ENCODE measurements at places on chromosomes 4 and X.
A peak's percentile ranks its signal among the peaks of the same experiment; 100 is the strongest.

- DNase-seq: no peak
Measured at GRCh38 chrX:16316331-16316730, 149.1 kb downstream of the MAGEB17 start.

DNA sequence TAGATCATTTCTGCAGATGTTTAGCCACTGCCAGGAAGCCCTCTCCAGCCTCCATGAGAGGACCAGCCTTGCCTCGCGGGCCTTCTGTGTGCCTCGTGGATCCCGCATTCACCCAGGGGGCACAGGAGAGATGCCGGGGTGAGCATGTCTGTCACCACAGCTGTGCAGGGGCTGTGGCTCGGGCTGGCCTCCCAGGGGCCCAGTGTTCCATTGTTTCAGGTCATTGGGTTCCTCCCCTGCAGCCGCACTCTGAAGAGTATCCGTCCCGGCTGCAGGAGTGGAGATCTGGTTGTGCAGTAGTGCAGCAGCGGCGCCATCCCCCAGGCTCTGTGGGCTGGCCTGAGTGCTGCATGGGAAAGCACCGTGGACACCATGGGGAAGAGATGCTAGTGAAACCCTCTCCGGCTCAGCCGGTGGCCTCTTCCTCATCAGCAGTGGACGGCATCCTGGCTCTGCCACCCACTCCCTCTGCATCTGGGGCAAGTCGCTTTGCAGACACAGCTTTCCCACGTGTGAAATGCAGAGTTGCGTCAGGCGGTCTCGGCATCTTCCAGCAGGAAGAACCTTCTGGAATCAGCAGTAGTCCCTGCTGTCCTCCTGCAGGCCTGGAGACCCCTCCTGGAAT lies 29.1 kb downstream of the TBC1D14 start:
- DNase-seq: no peak

- DNase-seq: peak; percentile 39
Measured at GRCh38 chr4:176123710-176124407, 58.2 kb downstream of the WDR17 start.

- no peak for DNase-seq
Measured at GRCh38 chr4:123950530-123950929, 553.9 kb downstream of the SPRY1 start.

GRCh38 chr4:96315815-96316214 lies 475.9 kb downstream of the PDHA2 start:
- DNase-seq: peak; percentile 68

- no peak for DNase-seq
Measured at GRCh38 chrX:15299941-15300851, 15.2 kb downstream of the ASB11 start.

DNA sequence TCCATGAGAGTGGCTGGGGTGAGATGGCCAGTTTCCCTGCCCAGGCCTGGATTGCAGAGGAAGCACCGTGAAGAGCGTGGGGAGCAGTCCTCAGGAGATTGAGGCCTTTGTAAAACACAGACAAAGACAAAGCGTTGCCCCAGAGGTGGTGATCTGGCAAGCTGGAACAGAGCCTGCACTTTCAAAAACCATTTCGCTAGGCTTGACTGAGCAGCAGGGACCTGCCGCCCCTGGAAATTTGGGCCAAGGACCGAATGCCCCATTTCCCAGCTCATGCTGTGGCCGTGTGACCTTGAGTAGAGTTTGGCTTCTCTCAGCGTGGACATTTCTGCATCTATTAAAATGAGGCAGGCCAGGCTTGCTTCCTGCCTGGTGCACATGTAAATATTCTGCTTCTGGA lies 381.4 kb downstream of the BCOR start:
- peak; percentile 63 for DNase-seq

- DNase-seq: no peak
Measured at GRCh38 chrX:25034889-25035288, 19.1 kb upstream of the ARX start.

DNA sequence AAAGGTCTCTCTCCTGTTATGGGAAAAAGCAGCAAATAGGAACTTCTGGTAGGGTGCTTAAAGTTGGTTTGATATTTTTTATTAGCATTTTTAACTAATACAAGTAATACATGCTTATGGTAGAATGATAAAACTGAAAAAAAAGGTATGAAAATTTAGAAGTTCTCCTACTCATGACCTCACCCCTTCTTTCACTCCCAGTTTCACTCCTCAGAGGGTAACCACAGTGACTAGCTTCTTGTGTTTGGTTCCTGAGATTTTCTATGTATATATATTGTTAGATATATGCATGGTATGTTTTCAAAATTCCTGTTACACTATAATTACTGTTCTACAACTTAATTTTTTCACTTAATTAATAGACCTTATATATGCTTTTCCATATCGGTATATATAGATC lies 66.5 kb downstream of the AR start:
- DNase-seq: no peak

GRCh38 chr4:163280703-163281519 lies 51.5 kb downstream of the NPY1R start:
- DNase-seq: no peak

DNA sequence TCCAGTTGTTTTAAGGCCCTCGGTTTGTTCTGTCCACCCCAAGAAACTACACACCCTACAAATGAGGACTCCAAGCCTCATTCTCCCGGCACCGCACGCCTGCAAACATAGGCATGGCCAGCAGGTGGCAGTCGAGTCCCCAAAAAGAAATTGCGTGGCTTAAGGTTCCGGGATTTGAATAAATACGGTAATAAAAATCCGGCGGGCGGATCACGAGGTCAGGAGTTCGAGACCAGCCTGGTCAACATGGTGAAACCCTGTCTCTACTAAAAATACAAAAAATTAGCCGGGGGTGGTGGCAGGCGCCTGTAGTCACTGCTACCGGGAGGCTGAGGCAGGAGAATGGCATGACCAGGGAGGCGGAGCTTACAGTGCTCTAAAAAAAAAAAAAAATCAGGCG lies 21.8 kb upstream of the CSF2RA start:
- no peak for DNase-seq

DNA sequence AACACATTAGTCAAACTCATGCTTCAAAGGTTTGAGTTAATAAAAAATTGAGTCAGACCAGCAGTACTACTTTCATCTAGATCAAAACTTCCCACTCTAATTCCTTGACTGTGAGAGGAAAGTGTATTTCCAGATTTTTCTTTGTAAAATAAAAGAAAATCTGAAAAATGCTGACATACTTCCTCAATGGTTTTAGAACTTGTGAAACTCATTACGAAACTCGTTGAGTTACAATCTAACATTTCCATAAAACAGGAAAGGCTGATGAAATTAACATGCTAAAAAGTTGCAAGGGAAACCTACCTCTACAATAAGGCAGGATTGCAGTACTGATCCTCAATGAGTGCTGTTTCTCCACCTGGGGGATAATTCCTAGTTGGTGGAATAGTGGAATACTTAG lies 217.8 kb upstream of the HCCS start:
- DNase-seq: no peak

- no peak for DNase-seq
Measured at GRCh38 chr4:54784161-54784671, 126.5 kb downstream of the KIT start.

- no peak for DNase-seq
Measured at GRCh38 chr4:635851-636627, 10.7 kb downstream of the PDE6B start.

DNA sequence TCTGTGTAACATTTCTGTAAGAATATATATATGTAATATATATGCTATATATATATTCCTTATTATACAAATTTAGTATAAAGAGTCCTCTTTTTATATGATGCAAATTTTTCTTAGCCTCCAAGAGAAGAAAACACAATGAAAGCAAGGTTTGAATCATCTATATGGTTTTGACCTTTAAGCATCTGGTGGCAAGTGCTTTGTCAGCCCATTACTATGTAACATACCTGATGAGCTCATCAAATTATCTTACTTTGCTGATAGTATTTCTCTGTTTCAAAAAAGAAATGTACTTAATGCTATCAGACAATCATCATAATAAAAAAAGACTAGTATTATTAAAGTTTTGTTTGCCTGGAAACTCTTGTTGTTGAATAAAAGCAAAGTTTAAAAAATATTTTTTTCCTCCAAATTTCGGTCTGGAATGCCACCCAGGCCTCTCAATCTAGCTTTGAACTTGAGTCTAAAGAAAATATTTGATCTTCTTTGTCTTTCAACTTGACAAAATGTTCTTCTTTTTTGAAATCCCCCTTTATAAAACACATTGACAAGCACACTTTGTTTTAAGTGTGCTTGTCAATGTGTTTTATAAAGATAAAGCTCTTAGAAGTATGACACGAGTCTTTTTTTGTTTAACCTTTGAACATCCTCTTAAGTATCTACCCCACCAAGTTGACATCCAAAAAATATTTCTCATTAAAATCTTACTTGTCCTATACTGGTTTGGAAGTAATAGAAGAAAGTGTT lies 26.2 kb downstream of the ZNF330 start:
- DNase-seq: no peak

- no peak for DNase-seq
Measured at GRCh38 chr4:79402332-79402851, 5.6 kb downstream of the GK2 start.

DNA sequence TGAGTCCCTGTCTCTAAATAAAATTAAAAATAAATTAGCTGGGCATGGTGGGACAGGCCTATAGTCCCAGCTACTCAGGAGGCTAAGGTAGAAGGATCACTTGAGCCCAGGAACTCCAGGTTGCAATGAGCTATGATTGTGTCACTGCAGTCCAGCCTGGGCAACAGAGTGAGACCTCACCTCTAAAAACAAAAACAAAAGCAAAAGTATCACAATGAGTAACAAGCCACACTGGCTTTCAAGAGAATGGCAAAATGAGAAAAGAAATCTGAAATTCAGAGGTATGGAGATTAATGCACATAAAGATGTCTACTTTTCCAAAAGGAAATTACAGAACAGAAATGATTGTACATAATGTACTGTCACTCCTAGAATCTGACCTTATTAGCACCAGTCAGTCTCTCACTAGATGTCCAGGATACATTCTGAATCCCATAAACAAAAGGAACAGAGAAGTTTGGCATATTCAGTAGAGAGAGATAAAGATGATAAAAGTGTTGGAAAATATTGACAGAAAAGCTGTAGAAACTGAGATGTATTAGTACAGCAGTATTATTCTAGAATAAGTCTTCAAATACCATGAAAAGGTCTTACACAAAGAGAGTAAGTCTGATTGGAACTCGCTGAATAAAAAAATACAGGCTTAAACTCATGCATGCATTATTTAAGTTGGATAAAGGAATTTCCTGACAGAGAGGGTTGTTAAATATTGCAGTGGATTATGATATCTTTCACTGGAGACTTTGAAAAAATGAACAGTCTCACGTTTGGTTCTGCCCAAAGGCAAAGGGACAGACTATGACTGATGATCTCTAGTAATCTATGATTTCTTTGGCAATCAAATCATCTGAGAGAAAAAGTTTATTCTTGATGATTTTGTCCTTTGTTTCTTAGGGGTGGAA lies 102.5 kb downstream of the SH3RF1 start:
- no peak for DNase-seq

DNA sequence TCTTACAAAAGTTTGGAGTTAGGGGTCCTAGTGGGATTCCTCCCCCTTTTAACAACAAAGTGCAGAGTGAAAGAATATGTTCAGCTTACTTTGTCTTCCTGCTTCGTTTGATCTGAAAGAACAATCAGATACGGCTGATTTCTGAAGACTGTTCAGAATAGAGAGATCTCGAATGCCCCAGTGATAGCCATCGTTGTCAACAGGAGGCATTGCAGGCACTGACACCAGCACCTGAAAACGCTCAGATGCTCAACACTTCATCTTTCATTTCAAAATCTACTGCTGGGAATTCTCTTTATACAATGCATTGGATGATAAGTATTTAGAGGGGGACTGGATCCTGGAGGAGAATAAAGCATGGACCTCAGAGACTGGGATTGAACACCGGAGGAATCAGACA lies 186.3 kb upstream of the TENM3 start:
- no peak for DNase-seq

GRCh38 chr4:102836596-102836995 lies 9.2 kb upstream of the UBE2D3 start:
- DNase-seq: no peak

DNA sequence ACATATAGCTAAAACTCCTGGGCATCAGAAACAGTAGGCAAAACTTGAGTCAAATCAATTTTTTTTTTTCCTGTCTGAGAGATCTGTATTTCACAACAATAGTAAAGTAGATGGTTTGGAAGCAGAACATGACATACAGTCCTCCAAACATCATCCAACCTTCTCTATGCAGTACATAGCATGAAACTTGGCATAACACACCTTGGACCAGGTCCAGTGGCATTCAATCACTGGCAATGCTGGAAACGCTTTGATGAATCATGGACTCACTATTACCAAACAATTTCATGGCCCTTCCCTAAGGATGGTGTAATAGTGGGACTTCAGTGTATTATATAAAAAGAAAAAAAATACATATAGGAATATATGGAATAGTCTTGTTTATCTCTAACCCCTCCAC lies 154.6 kb downstream of the FMR1NB start:
- DNase-seq: no peak

DNA sequence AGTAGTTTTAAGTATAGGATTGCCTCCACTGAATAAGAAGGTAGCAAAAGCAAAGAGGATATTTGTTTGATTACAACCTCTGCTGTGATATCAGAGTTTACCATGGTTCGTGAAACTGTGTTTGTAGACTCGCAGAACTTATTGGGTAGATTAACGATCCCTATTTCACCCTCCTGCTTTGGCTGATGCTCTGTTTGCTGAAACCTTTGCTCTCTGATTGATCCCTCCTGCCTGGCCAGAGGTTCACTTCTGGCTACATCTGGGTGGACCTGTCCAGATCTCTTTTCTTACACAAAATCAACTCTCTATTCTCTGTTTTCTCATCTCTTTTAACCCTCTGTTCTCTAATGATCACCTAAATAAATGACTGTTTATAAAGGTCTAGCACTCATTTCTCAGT lies 37.9 kb upstream of the TMEM192 start:
- no peak for DNase-seq

- no peak for DNase-seq
Measured at GRCh38 chrX:50973199-50973598, 62.7 kb downstream of the BMP15 start.
